Activated CD4-positive, alpha-beta memory T cell treated with anti-CD3 and anti-CD28 coated beads, Interleukin-2, amount 10 ng/mL, durations not matched to agents 7 days and 5 days (primary cell): ENCODE measurements at places on chromosomes 13 and 19.

DNA sequence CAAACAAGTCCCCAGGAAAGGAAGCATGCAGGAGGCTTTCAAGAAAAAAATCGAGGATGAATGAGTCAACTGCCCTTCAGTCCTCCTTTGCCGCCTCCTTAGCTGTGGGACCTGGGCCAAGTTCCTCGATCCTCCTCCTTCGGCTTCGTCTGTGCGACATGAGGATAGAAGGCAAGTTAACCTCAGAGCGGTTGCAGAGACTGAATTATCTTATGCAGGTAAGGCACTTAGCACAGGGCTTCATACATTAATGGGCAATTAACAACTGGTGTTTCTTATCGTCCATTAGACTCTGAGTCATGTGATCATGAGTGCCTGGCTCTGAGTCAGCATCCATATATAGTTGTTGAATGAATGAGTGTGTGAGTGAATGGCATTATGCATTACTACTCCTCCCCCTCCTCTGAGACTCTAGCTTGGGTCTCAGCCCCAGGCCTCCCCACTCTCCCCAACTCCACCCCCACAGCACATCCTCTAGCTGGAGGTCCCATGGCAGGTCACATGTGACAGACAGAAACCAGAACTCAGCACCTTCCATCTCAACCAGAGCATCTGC lies 1.6 kb upstream of the TTC9B start:
- DNase-seq, result no peak

- DNase-seq, result no peak
Observed at GRCh38 chr19:355134-355533, 10.5 kb upstream of the MIER2 start.

DNA sequence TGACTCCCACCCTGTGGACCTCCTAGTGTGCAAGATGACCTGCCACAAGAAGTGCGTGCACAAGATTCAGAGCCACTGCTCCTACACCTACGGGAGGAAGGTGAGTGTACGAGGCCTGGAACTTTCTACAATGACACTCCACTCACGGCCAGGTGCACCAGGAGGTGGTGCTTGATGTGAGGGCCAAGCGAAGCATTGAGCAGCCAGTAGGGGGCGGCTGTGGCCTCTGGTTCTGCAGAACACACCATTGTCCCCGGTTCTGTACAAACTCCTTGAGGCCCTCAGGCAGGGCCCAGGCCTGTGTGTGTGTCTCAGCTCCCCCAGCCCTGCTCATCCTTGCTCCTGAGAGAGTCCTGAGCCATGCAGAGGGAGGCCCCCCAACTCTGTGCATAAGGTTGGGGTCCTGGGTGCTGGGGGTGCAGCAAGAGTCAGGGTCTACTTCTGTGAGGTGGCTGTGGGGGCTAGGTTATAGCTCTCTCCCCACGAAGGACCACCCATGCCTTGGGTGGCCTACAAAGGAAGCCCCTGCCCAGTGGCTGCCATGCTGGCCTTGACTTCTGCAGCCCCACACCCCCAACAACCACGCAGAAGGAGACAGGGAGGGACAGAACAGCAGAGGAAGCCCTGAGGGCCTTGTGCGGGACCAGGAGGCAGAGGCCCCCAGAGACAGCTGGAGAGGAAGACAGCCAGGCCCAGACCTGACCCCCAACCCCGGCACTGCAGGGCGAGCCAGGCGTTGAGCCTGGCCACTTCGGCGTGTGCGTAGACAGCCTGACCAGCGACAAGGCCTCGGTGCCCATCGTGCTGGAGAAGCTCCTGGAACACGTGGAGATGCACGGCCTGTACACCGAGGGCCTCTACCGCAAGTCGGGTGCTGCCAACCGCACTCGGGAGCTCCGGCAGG lies 9.7 kb upstream of the USE1 start:
- DNase-seq, result peak; percentile 69

DNA sequence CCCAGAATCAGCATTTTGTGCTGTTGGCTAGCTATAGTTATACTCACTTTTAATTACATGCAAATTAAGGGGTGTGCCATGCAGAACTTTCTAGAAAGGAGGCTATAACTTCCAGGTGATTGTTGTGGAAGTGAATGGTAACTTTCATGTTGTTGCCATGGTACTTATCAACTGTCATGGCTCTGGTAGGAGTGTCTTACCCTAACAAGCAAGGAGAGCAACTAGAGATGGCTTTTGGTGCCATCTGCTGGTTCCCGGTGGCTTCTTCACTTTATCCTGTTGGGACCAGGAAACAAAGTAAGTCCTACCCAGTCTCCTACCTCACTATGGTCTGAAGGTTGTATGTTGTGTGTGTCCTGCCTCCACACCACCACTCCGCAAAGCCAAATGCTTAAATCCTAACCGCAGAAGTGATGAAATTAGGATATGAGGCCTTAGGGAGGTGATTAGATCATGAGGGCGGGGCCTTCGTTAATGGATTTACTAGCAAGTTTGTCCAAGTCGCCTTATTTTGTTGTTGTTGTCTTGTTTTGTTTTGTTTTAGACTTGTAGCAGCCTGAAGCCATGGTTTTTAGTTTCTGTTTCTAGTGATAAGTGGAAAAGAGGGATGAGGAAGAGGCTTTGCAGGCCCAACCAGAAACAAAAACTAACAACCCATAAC lies 22.6 kb downstream of the FBXL12 start:
- DNase-seq, result peak; percentile 90

GRCh38 chr19:8044018-8044417 lies 8.5 kb upstream of the CCL25 start:
- DNase-seq, result no peak

GRCh38 chr13:65456150-65456912 lies 1773.8 kb downstream of the PCDH9 start:
- no peak for DNase-seq

DNA sequence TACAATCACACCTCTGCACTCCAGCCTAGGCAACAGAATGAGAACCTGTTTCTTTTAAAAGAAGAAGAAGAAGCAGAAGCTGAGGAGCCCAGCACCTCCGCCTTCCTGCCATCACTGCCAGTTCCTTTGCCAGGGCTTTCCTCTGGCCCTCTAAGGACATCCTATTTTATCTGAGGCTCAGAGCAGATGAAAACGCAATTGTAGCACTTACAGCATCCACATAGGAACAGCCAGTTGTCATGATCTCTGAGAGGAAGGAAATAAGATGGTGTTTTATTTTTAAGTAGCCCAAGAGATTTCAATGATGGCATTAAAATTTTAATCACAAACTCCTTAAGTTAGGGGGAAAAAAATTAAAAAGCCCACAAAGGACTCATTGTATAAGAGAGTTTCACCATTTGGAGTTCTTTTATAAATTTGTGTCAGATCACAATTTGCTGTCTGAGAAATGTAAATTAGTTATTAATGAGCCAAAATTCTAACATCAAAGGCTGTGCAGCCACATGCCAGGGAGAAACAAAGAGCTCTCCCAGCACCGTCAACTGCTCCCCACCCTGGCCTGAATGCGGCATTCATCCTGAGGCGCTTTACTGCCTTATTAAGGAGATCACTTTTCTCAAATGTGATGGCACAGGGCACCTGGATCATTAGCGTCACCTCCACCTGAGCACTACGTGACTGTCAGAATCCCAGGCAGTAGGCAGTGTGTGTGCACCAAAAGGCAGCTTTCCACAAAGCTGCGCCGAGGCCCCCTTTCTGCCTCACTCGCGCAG lies 393.0 kb downstream of the FOXO1 start:
- no peak for DNase-seq

GRCh38 chr19:50878851-50879250 lies 5.6 kb downstream of the KLK2 start:
- no peak for DNase-seq

GRCh38 chr13:113126265-113127150 lies 3.9 kb downstream of the F10 start:
- DNase-seq, result no peak

GRCh38 chr19:48497728-48498594 lies 13.7 kb downstream of the LMTK3 start:
- DNase-seq, result no peak

DNA sequence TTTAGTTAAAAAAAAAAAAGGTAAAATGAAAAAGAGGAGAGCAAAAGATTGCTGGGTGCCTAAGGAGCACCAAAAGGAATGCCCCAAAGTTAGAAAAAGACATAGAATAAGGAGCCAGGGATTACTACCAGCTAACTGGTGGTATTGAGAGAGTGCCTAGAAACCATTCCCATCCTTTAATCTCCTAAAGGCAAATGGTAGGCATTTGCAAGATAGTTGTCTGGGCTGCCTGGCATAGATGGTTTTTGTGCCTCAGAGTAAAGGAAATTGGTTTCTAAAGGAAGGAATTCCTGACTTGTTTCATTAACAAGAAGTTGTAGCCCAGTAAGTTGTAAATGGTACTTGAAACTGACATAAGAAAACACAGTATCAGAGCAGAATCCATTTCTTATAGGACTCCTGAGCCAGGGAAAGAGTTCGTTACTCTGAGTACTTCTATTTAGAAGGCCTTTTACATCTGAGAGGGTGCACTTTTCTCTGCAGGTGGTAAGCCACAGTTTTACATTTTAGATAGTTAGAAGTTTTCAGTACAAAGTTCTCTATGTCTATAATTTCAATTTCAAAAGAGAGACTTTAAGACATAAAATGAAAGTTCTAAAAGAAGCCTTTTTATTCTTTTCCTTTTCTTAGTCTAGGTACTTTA lies 92.6 kb downstream of the OLFM4 start:
- DNase-seq, result no peak

- DNase-seq, result no peak
Observed at GRCh38 chr19:46623915-46624502, 880 bp downstream of the PTGIR start.

DNA sequence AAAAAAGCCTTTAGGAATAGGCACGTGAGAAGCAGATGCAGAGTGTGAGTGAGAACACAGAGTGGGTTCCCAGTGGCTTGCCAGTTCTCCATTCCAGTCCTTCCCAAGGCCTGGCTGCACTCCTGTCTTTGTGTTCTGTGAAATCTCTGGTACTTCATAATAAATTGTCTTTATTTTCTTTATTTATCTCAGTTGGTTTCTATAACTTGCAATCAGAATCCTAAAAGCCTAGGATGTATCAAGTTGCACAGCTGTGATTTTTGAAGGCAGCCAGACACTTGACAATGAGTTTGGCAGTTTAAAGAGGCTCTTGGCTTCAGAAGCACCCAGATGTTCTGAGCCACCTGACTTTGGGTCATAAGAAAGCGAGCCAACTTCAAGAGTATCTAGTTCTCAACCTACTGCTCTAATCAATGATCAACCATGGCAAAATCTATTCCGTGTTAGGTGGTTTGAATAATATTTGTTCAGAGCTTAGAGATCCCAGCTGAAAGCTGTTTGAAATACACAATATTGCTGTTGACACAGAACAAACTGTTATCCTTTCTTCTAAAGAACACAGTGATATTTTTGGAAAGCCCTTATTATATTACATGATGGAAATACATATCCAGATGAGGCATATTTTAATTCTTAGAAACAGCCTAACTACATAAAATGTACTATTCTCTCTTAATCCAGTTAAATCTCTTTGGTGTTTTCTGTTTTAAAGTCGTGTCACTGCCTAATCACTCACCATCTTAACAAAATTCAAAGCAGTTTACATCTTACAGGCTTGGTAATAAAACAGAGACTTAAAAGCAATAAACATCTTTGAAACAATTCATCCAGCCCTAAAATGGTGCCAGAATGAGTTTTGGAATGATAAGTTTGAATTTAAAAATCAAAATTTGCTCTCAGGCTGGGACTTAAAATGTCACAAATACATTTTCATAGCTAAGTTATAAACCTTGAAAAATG lies 483.0 kb upstream of the NBEA start:
- DNase-seq, result no peak

GRCh38 chr13:46663206-46664037 lies 110.5 kb downstream of the LRCH1 start:
- DNase-seq, result no peak

DNA sequence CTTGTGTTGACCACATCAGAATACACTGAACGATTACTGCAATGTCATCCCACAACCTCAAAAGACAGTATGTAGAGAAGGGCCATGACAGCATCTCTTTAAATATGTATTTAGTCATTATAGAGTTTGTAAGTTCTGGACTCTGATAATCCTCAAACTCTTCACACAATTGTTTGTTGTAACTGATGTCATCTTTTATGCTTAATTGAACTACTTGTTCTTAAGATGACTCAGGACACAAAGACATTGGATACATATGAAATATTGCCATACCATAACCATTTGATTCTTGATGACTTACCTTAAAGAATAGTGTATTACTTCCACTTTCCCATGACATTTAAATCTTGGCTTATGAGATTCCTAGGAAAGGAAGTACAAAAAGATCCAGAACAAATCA lies 347.6 kb downstream of the KLF5 start:
- no peak for DNase-seq

DNA sequence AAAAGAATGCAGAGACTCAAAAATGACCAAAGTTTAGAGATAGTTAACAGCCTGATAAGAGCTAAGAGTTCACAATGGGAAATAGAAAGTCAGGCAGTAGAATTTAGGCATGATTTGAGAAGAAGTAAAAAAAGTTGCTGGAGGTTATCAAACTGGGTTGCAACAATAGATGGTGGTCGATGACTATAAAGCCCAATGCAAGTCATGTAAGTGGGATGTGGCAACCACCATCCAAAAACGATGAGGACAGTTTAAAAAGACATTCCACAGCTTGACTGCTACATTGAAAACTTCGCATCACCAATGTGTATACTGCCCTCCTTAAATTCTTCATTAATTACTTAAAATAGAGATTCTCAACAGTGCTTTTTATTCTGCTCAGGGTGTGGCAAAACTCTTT lies 19.7 kb downstream of the ELF1 start:
- no peak for DNase-seq

GRCh38 chr13:103199380-103200088 lies 133.3 kb upstream of the SLC10A2 start:
- no peak for DNase-seq

DNA sequence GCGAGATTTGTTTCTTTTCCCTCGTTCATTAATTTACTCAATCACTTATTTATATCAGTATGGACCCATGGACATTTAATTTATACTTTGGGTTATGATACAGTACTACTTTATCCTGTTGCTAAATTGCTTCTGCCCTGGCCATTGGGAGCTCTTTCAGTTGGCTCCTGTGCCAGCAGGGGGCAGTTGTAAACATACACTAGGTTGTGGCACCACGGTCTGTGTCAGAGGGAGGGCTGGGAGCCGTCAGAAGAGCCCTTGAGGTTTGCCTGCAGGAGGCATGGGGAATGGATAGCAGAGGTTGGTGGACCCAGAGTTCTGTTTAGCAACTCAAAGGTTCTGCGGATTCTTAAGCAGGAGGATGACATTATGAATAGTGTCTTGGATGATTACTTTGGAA lies 94.3 kb downstream of the ERCC5 start:
- no peak for DNase-seq

DNA sequence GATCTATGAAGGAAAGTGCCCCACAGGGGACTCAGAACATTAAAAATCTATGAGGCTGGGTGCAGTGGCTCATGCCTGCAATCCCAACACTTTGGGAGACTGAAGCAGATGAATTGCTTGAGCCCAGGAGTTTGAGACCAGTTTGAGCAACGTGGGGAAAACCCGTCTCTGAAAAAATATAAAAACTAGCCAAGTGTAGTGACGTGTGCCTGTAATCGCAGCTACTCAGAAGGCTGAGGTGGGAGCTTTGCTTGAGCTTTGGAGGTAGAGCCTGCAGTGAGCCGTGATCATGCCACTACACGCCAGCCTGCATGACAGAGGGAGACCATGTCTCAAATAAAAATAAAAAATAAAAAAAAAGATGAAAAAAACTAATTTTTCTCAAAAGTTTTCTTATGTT lies 1070.6 kb downstream of the PCDH9 start:
- no peak for DNase-seq

GRCh38 chr13:104256701-104257100 lies 1190.5 kb upstream of the SLC10A2 start:
- no peak for DNase-seq
